ENCODE measurements at places on chromosomes 6 and 20. TPM values are rescaled to one million over a fixed set of nuclear protein-coding genes. Genes with fewer than 3 reads are reported as not detected.
A peak's percentile ranks its signal among the peaks of the same experiment; 100 is the strongest.

DNA sequence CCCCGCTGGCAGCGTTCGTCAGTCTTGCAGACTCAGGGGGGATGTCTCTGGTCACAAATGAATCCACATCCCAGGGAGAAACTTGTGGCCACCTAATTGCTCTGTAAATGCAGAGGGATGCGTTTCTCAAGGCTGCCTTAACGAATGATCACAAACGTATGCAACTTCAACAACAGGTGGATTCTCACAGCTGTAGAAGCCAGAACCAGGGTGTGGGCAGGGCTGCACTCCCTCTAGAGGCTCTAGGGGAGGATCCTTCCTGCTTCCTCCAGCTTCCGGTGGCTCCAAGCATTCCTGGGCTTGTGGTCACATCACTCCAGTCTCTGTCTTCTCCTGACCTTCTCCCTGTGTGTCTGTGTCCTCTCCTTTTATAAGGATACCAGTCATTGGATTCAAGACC, 3.3 kb upstream of the TAF4 start:
- no peak for DNase-seq

DNA sequence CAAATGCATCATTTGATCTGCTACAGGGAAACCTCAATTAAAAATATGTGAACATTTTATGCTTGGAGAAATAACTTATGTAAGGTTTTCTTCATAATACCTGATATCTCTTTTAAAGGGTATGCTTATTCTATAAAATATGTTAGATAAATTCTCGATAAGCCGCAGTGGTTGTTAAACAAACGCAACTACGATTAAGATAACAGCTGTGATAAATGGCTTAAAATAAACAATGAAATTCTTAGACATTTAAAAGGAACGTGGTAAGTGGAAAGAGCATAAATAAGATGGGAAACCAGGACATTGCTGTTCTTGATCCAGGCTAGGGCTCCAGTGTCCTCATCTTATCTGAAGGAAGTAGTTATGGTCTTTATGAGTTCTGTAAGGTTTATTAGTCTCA, 415.9 kb downstream of the CD83 start:
- DNase-seq = no peak

- DNase-seq = no peak
Observed at GRCh38 chr6:7672066-7673062, 53.5 kb upstream of the BMP6 start.

DNA sequence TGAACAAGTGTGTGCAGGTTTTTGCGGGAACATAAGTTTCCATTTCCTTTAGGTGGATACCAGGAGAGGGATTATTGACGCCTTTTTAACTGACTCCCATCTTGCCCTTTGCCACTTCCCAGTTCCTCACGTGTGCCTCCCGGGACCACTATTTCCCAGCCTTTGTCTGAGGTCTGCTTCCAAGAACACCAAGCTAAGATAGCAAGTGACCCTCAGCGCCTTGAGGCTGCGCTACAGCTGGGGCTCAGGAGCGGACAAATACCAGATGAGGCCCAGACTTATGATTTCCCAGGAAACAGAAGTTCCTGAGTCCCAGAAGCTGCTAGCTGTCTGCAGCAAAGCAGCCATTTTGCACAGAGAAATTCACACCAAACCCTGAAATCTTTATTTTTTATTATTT, 216.7 kb downstream of the SYNDIG1 start:
- DNase-seq = no peak

DNA sequence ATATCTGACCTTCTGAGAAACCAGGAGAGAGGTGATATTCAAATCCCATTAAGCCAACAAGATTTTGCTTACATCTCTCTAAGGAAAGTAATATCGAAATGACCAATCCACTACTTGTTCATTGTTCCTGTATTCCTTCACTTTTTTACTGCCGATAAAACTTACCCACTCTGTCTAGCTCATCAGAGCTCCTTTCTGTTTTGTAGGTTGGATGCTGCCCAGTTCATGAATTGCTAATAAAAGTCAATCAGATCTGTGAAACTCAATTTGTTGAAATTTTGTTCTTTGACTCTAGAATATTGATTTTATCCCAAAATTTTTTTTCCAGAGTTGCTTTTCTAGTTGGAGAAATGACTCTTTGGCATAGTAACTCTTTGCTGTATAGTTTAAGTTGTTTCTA, 148.9 kb upstream of the INSM1 start:
- no peak for DNase-seq

DNA sequence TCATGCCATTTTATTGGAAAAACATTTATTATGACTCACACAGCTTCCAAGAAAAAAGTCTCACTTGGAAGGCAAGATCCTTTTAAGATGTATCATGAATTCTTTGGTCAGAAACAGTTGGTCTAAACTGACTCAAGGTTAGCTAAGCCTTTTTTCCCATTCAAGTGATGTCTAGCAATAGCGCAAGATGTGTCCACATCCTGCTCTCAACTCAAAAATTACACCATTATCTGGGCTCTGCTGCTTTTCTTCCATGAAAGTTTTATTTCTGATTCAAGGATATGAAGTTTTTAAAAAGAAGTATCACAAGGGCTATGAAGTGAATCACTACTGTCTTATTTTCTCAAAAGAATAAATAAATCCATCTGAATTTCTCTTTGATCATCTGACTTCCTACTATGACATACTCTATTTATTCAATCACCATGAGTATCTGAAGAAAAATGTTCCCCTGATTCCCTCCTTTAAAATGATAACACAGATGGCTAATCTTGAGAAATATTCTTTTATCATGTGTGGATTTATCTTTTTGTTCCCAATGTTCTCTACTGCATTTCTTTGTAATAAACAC, 139.2 kb downstream of the AHI1 start:
- no peak for DNase-seq

GRCh38 chr20:32737371-32738223, 5.7 kb downstream of the COMMD7 start:
- peak; percentile 66 for DNase-seq

DNA sequence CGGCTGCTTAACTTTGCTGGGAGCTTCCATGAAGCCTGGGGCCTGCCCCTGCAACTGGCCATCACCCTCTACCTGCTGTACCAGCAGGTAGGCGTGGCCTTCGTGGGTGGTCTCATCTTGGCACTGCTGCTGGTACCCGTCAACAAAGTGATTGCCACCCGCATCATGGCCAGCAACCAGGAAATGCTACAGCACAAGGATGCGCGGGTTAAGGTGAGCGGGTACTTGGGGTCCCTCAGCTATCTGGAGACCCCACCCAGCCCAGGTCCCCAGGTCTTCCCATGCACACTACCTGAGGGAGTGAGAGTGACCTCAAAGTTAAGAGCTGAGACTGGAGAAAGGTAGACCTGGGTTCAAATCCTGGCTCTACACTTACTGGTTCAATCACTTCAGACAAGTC, 5.8 kb downstream of the ABCC10 start:
- no peak for DNase-seq

- no peak for DNase-seq
Observed at GRCh38 chr6:40585651-40586269, 1.4 kb downstream of the LRFN2 start.

- no peak for DNase-seq
Observed at GRCh38 chr6:140001005-140001404, 626.6 kb upstream of the CITED2 start.

GRCh38 chr6:109240370-109241084, 141.7 kb downstream of the CD164 start:
- DNase-seq = no peak

- DNase-seq = no peak
Observed at GRCh38 chr6:88302769-88303225, 136.7 kb upstream of the CNR1 start.

GRCh38 chr6:169112483-169113320, 140.9 kb downstream of the THBS2 start:
- DNase-seq = no peak

- DNase-seq = no peak
Observed at GRCh38 chr6:73774311-73774774, 78.3 kb downstream of the CD109 start.

DNA sequence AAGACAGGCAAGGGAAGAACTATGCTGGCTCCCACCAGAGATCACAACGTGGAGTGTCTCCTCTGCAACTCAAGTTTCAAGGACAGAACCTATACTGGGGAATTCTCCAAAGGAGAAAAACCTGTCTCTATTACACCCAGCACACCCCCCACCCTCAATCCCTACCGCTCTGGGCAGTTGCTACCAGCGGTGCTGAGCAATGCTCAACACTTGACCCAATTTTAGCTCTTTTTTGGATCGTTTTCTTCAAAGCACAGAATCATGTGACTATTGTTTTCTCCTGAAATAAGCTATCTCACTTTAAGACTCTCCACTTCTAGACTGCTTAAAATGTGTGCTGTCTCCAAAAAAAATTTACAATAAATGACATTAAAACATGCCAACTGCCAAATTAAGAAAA, 23.3 kb downstream of the MAP7 start:
- DNase-seq = no peak

DNA sequence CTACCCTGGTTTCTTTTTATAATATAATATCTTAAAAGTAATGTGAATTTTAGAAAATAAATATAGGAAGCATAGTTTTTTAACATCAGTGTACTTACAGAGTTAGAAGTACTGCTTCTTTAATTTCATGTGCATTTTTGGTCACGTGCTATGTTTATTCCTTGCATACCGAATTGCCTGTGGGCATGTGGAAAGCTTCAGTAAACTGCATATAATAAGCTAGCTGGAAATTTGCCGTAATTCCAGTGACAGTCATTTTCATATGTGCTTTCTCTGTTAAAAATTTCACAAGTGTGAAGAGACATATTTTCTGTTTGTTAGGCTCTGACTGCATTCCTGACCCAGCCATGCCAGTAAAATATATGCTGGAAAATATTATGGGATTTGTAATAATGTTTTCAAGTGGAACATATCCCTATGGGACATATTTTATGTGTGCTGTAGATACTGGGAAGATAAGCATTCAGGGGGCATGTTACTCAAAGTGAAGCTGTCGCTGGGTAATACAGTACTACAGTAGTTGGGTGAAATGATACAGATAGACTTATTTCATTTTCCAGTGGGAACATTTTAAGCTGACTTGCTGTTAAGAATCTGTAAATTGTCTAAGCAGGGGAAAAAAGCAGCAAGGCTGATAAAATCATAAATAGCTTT, 616.7 kb downstream of the FRK start:
- DNase-seq = no peak

- no peak for DNase-seq
Observed at GRCh38 chr6:15877231-15877630, 214.4 kb upstream of the DTNBP1 start.

DNA sequence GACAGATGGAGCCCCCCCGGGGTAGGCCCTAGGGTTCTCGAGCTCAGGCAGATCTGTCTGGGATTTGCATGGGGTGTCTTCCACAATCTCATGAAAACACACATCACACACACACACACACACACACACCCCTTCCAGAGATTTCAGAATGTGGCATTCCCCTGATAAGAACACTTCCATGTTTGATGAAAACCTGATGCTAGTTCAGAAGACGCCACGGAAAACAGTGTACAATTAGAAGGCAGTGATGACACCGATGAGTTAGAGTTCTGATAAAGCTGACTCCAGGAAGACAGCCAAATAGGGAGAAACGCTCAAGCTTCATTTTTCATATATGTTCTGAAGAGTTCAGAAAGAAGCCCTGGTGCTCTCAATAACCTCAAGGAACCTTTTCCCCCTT, 438.7 kb upstream of the JARID2 start:
- no peak for DNase-seq

Gene GPX5
- not detected for total RNA-seq

Gene STX7
- total RNA-seq = 26.4 TPM

Gene ELOVL2
- not detected for total RNA-seq

Gene CST2
- total RNA-seq = not detected

Gene COL12A1
- total RNA-seq = 0.27 TPM

Measured in naive thymus-derived CD4-positive, alpha-beta T cell (primary cell).